ENCODE measurements at places on chromosomes 11 and 22.

DNA sequence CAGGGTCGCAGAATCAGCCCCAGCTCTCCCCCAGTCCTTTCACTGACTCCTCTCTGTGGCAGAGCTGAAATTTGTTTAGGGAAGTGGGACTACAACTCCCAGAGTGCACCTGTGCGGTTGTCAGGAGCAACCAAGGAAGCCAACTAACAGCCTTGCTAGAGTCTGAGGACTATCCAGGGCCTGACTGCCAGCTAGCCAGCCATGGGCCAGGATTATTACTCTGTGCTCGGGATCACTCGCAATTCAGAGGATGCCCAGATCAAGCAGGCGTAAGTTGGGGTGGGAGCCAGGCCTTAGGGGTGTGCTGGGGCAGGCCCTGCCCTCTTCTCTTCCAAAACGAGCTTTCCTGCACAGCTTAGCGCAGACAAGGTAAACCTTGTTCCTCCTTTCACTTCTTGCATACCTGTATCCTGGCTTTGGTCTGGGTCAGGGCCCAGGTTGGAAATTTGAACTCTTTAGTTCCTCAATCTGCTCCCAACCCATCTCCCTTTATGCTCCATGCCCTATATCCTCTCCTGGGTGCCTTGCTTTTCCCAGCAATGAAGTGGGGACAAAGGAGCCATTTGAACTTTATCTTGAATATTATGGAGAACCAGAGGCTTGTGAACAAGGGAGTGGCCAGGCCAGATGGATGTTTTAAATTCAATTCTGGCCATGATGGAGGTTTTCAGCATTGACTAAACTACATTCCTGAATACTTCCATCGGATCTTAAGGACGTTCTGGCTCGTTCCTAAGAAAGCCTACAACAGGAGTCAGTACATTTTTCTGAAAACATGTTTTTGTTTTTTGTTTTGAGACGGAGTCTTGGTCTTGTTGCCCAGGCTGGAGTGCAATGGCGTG, at the start of gene DNAJB13:
Gene DNAJB13, plus strand, starts transcription at position 158 of the 842 bp plus-strand sequence. Its CDS starts 44 bp downstream, at position 202.
- no peak for ATAC-seq

DNA sequence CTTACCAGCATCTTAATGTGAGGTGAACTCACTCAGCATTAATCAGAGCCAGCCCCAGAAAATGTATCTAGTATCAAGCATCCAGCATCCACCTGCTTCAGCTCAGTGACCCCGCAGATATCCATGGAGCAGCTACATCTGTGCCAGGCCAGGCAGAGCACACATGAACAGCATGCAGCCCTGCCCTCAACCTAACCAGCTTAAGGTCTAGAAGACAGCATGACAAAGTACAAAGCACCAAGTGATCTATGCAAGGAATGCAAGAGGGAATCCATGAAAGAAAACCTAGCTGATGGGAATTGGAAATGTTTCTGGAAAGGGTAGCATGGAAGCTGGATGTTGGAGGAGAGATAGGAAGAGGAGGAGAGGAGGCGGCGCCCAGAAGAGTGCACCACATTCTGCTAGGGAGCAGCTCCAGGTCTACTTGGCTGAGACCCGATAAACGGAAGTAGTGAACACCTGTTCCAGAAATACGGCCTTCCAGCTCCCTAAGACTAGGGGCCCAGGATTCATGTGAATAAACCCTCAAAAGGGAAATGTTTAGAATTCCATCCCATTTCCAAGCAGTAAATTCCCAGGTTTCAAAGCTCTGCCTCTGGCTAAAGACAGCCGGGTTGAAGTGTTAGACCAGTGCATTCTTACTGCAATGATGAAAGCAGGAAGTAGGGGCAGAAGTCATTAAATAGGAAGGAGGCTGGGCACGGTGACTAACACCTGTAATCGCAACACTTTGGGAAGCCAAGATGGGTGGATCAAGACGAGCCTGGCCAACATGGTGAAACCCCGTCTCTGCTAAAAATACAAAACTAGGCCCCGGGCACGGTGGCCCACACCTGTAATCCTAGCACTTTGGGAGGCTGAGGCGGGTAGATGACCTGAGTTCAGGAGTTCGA, 23.5 kb upstream of the L3MBTL2 start:
- ATAC-seq: peak; percentile 67

GRCh38 chr22:50621356-50621880, 6.5 kb downstream of the ARSA start:
- no peak for ATAC-seq

DNA sequence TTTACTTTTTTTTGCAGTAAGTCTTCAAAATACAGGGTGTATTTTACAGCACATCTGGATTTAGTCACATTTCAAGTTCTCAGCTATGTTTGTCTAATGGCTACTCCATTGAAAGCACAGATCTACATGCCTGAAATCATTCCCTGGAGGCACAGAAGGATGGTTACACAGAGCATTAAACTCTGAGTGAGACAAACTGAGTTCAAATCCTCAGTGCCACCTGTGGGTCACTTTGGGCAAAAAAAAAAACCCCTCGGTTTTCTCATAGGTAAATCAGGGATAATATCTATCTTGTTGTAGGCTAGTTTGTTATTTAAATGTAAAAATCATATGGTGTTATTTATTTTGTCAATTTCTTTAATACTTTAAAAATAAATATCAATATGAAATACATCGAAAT, 7.7 kb downstream of the ANKRD49 start:
- no peak for ATAC-seq

DNA sequence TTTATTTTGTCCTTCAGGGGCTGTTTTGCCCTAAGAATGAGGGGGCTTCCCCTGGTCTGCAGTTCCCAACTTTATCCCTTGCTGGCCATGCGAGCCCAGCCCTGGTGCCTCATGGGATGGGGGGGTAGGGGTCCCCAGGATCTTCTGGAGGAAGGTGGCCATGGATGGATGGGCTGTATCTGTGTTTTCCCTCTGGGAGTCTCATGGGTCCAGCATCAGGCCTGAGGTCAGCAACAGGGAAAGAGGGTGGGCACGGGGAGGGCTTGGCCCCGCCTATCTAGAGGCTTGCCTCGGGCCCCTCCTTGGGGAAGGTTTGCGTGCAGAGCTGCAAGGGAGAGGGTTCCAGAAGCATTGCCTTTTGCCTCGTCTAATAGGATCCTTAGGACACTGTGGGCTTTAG, 10.8 kb upstream of the ADORA2A start:
- no peak for ATAC-seq

GRCh38 chr11:114135737-114136151, 76.2 kb downstream of the ZBTB16 start:
- ATAC-seq: no peak

GRCh38 chr11:31947051-31947450, 135.9 kb upstream of the PAX6 start:
- no peak for ATAC-seq

DNA sequence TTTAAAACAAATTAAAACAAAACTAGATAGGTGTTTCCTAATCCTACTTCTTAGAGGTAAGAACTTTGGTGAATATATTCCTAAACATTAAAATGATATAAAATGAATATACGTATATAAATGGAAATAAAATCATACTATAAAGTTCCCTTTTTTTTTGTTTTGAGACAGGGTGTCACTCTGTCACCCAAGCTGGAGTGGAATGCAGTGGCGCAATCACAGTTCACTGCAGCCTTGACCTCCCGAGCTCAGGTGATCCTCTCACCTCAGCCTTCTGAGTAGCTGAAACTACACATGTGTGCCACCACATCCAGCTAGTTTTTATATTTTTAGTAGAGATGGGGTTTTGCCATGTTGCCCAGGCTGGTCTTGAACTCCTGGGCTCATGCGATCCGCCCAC, 44.9 kb downstream of the NPAT start:
- no peak for ATAC-seq

- no peak for ATAC-seq
Measured at GRCh38 chr11:108635106-108635505, 29.8 kb upstream of the DDX10 start.

GRCh38 chr11:65401073-65401802, 14.8 kb downstream of the FRMD8 start:
- no peak for ATAC-seq

GRCh38 chr11:76623171-76623883, 47.2 kb downstream of the LRRC32 start:
- no peak for ATAC-seq

- ATAC-seq: peak; percentile 56
Measured at GRCh38 chr11:32172848-32173834, 82.3 kb downstream of the RCN1 start.

- ATAC-seq: no peak
Measured at GRCh38 chr11:55357560-55358184, 10.1 kb upstream of the OR4A15 start.

- ATAC-seq: no peak
Measured at GRCh38 chr11:59053387-59053786, 32.7 kb upstream of the GLYATL1B start.

- no peak for ATAC-seq
Measured at GRCh38 chr22:45491841-45492240, 10.8 kb upstream of the FBLN1 start.

GRCh38 chr11:75982309-75982708, 167.3 kb downstream of the UVRAG start:
- no peak for ATAC-seq

GRCh38 chr11:130547761-130548490, 99.5 kb downstream of the ADAMTS15 start:
- no peak for ATAC-seq

- ATAC-seq: no peak
Measured at GRCh38 chr11:102661040-102661439, 35.9 kb upstream of the MMP20 start.

DNA sequence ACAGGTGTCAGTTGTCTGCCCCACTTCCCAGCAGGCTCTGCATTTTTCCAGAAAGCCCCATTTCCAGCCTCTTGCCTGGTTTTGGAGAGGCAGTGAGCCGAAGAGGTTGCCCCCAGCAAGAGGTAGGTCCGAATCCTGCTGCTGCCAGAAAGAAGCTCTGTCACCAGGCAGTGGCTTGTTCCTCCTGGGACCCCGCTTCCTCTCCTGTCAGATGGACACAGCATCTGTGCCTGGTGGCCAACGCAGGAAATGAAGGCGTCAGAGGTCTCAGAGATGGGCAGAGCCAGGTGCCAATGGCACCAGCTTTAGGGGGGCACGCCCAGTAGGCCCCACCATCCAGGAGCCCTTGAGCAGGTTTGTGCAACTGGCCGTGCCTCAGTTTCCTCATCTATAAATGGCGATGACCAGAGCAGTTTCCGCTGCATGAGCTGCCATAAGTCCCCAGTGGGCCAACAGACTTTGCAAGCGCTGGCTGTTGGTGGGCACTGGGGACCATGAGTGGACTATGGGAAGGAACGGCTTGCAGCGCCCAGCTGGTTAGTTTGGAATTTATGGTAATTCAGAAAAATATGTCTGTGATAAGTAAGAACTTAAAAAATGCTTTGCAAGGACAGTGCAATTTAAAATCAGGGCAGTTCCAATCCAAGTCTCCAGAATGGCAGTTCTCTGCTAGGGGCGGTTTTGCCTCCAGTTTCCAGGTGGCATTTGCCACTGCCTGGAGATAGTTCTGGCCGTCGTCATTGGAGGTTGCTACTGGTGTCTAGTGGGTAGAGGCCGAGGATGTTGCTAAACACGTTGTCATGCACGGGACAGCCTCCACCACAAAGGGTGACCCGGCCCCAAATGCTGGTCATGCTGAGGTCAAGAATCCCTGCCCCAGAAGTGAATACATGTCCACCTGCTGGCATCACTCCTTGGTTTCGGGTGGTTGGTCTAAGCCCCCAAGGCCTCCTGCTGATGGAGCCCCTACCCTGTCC, 2.3 kb upstream of the OSBPL5 start:
- ATAC-seq: no peak

DNA sequence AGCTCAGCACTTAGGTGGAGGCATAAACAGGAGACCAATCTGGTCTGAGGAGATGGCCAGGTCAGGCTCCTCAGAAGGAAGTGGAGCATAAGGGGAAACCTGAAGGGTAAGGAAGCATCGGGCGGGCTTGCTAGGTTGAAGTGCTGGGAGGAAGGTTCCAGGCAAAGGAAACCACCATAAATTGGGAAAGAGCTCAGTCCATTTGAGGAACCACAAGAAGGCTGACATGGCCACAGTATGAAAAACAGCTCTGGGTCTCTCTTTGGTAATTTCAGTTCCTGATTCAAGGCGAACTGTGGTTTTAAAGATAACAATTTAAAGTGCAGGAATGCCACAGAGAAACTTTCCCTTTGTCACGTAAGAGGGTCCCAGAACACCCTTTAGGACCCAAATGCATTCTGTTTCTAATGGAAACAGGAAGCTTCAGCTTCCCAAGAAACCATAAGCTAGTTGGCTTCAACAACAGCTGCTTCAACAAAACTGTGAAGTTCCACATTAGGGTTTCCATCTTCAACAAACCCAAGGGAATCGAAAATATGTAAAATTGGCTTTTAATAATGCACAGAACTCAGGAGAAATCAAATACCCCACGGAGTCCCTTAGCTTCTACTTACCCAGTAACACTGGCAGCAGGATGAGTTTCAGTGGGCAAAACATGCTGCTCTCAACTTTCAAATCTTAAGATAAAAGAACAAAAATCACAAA, 10.4 kb downstream of the JAML start:
- peak; percentile 22 for ATAC-seq

GRCh38 chr11:62459080-62459479, 40.2 kb downstream of the SCGB1A1 start:
- ATAC-seq: peak; percentile 21

- ATAC-seq: no peak
Measured at GRCh38 chr11:43852057-43852636, 28.5 kb upstream of the ALKBH3 start.

DNA sequence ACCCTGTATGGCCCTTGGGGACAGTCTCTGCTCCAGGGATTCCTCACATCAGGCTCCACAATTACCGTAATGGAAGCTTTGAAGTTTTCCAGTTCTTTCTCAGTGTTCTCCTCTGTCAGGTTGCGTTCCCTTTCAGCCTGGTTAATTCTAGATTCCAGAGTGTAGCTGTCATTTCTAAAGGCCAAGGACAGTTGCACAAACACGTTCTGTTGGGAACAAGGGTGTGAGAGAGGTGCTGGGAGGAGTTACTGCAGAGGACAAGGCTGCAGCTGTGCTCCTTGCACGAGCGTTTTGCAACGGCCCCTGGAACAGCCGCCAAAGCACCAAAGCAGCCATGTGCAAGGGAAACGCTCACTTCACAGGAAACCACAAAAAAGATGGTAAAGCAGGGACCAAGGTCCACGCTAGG, 35.9 kb upstream of the LYVE1 start:
- peak; percentile 68 for ATAC-seq

DNA sequence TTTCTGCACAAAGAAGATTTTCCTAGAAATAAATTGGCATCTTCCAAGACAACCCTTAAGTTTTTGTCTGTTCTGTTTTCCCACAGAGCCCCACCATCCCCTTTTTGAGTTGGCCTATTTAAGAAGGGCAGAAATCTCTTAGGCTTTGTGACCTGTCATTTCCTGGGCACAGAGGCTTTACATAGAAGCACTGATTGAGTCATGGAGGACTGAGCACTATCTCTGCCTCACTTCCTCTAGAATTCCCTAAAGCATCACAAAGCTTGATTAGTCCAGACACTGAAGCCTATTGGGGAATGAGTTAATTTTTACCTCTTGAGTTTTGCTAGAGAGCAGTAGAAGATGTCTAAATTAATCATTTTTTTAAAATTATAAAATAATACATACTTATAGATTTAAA, 25.4 kb downstream of the TRIM44 start:
- ATAC-seq: no peak

GRCh38 chr11:24155792-24156191, 341.1 kb upstream of the LUZP2 start:
- no peak for ATAC-seq

GRCh38 chr11:112795142-112795815, 165.9 kb upstream of the NCAM1 start:
- ATAC-seq: no peak

GRCh38 chr11:121443688-121444275, 8.3 kb upstream of the SORL1 start:
- ATAC-seq: no peak

Data from gastroesophageal sphincter (tissue), 4 donors.